ENCODE measurements at places on chromosomes 1 and 21.

GRCh38 chr1:219682788-219683187 is 69.9 kb upstream of the ZC3H11B start:
- DNase-seq: no peak

DNA sequence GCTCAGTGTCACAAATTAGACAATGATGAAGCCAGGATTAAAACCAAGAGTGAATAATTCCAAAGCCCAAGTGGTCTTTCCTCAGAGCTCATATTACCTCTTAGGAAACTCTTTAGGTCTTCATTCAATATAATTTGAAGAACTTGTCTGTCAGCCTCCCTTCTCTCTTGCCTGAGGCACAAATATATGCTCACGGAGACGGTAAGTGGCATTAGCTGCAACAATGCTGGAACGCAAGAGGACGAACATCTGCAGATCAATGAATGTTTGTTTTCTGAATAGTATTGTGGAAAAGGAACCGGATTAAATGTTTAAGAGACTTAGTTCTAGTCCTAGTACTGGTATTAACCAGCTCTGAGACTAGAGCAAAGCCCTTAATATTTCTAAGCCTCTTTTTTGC is 39.7 kb upstream of the LYST start:
- DNase-seq: no peak

DNA sequence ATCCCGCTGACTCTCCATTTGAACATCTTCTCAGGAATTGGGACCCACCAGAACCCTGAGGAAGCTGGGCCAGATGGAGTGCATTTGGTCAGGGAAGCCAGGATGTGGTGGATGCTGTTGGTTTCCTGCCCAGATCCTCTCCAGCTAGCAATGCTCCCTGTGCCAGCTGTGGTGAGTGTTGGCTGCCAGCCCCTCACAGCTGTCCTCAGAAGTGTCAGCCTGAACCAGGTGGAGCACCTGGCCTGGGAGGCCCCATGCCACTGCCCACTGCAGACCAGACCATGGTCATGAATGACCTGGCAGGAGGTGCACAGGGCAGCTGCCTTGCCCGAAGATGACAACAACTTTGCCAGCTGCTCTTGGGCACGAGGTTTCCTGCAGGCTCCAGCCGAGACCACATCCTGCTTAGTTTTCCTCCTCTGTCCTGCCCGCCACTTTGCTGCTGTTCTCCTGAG is 54.4 kb downstream of the PRSS38 start:
- peak; percentile 49 for DNase-seq

DNA sequence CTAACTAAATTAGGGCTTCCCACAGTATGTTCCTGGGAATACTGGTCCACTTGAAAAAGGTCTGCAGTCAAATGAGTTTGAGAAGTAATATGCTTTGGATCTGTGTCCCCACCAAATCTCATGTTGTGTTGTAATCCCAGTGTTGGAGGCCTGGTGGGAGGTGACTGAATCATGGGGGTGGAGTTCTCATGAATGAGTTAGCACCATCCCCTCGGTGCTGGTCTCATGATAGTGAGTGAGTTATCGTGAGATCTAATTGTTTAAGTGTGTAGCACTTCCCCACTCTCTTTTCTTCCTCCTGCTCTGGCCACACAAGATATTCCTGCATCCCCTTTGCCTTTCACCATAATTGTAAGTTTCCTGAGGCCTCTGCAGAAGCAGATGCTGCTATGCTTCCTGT is 16.9 kb upstream of the DMRTB1 start:
- no peak for DNase-seq

- DNase-seq: no peak
Observed at GRCh38 chr21:39969691-39970364, 102.6 kb downstream of the PCP4 start.

GRCh38 chr1:114512595-114513280 is 1.7 kb upstream of the TRIM33 start:
- DNase-seq: no peak

DNA sequence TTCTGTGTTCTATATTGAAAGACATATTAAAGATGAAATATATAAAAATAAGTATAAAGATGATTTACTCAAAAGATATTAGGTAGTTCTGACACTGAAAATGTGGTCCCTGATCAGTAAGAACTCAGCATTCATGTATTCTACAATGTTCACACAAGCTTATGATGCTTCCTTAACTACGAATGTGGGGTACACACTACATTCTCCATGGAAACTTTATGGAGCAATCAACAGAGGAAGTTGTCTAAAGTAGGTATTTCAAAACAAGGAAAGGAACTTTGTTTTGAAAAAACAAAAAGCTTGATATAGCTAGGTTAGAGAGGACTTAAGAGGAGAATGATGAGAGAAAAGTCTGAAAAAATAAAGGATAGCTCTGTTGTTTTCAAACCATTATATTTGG is 119.7 kb upstream of the RGS18 start:
- no peak for DNase-seq

DNA sequence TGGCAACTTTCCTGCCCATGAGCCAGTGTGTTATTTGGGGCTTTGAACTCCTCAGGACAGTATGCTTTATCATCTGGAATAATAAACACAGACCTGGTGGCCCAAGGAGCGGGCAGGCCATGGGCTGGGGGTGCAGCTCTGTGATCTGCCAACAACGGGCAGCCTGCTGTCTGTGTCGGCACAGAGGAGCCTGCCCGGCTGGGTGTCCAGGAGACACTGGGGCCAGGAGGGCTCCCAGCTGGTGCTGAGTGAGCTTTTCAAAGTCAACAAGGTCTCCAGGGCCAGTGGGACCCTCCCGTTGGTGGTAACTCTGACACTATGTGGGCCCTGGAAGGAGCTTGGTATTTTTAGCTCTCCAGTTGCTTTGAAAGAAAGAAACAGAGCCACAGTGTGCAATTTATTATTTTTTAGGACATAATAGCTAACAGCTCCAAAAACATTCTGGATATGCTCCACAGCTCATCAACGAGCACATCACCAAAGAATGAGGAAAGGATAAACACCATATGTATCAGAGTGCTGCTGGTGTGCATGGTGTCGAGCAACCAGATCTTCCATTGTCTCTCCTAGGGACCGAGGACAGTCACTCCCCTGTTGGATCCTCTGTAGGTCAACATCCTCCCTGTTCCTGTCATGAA is 488.7 kb upstream of the USP24 start:
- DNase-seq: no peak

DNA sequence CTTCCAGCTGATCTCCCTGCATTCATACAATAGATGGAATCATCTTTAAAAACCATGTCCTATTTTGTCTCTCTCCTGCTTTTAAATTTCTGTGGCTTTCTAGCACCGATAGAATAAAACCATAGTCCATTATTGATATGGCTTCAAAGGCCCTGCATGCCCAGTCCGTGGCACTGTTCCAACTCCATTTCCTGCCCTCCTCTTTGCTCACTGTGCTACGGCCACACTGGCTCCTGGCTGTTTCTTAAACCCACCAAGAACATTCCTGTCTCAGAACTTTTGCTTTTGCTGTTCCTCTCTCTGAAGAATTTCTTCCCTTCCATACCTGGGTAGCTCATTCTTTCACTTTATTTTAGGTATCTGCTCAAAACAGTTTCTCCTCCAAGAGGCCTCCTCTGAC is 7.2 kb downstream of the SLAMF1 start:
- peak; percentile 31 for DNase-seq

- DNase-seq: no peak
Observed at GRCh38 chr21:35406635-35407034, 357.5 kb upstream of the RUNX1 start.

DNA sequence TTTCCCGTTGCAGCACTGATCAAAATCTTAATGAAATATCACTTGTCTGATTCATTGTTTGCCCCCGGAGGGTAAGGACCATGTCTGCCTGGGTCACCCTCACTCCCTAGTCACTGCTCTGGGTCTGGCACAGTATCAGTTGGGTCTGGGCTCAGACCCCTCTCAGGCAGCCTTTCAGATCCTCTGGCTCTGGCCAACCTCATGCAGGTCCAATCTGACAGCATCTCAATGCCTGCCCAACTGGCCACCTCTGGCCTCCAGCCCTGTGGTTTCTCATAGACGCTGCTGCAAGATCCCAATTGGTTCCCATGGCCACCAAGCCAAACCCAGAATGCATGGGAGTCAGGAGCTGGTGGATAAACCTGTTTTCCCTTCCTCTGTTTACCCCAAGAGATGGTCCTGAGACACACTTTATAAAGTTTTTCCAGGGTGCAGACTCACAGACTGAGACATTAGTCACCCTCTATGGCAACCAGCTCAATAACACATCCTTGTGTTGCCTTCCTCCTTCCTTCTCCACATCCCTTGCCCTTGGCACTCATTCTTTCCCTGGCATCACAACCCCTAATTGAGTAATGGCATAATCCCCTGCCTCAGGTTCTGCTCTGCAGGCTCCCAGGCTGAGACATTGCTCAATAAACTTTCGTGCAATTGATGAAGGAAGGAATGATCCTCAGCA is 199.2 kb downstream of the GRIK3 start:
- DNase-seq: no peak

GRCh38 chr1:73674945-73675561 is 522.9 kb downstream of the LRRIQ3 start:
- DNase-seq: no peak

- DNase-seq: no peak
Observed at GRCh38 chr1:115453666-115454065, 115.6 kb upstream of the NGF start.

- no peak for DNase-seq
Observed at GRCh38 chr1:21666576-21667320, 2.4 kb downstream of the RAP1GAP start.

- no peak for DNase-seq
Observed at GRCh38 chr1:155321639-155322503, 1.2 kb downstream of the RUSC1 start.

DNA sequence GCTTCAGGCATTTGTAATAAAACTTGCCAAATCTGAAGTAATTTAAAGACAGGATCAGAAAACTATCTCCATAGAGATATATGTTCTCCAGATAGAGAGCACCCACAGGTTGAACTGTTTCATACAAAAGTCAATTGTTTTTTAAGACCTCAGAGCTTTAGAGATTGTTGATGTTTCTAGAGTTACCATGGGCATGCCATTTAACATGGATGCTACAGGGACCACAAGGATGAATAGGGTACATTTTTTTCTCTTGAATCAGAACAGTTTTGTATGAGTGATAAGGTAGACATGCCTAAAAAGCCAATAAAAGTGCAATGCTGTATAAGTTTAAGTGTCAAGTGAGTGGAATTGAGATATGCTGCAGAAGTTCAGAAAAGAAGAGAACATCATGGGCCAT is 511.0 kb upstream of the CAMK1G start:
- DNase-seq: no peak

GRCh38 chr1:26158271-26158907 is 490 bp upstream of the FAM110D start:
- DNase-seq: no peak

DNA sequence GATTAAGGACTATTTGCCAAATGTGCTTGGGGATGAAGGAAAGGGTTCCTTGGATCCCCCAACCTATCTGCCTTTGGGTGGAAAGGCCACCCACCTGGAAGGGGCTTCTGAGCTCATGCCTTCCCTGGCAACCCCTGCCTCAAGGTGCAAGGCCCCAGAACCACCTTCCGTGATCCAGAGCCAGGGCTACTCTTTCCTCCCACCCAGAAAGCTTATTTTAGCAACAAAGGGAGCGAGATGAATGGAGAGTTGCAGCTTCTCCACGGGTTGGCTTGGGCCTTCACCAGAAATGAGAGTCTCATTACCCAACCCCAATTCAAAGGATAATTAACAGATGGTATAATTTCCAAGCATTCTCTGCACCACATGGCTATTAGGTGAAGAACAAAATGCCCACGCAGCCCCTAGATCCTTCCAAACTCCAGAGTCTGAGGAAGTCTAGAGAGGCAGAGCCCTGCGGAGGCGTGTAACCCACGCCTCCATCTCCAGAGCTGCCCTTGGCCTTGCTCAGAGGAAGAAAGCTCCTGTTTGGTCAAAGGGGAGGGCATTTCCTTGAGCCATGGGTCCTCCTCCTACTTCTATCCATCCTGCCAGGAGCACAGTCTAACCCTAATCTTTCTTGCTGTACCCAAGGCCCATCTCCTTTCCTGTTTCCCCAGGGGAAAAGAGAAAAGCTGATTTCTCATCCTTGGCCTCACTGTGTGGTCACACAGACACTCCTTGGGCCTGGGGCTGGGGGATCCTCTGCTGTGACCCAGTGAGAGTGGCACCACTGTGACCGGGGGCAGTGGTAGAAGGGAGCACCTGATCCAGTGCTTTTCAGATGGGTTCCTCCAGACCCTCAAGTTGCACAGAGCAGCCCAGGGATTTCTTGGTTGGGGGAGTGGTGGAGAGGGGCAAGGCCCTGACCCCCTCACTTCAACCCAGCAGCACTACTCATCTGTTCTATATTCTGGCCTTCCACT is 1.7 kb upstream of the CELSR2 start:
- DNase-seq: no peak

- DNase-seq: no peak
Observed at GRCh38 chr21:45508607-45509565, 33.4 kb downstream of the SLC19A1 start.

GRCh38 chr1:10685196-10685807 is 111.1 kb downstream of the CASZ1 start:
- no peak for DNase-seq

GRCh38 chr1:110688514-110688913 is 13.8 kb upstream of the KCNA3 start:
- DNase-seq: no peak

DNA sequence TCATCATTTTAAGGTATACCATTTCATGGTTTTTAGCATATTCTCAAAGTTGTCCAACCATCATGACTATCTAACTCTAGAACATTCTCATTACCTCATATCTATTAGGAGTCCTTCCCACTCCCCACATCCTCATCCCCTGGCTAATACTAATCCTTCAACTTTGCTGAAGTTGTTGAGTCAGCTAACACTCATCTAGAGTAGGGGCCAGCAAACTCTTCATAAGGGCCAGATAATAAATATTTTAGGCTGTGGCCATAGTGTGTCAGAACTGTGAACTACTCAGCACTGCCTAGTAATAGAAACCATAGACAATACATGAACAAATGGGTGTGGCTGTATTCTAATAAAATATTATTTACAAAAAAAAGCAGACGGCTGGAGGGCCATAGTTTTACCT is 43.0 kb downstream of the TOR3A start:
- DNase-seq: no peak

- no peak for DNase-seq
Observed at GRCh38 chr1:202786804-202787203, 21.4 kb downstream of the KDM5B start.

GRCh38 chr1:207486198-207486597 is 9.8 kb upstream of the CR1 start:
- no peak for DNase-seq

DNA sequence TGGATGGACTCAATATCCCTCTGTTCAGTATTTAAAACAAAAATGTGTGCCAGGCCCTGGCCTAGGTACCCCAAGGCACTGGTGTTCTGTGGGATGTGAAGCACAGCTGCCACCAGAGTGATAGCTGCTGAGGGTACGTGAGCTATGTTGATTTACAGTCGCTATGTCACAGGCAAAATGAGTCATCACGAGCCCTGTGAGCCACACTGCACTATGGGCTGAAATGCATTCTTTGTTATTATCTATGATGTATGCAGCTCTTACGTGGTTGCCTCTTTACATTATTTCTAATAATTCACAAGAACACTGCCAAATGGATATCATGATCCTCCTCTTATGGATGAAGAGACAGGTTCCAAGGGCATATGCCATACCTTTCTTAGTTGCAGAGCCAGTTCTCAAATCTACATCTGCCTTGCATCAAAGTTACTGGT is 2.1 kb downstream of the TEX38 start:
- no peak for DNase-seq
